GM04503 (cell line): ENCODE measurements at places on chromosomes 1 and 21.

GRCh38 chr1:24805534-24806301 lies 60.5 kb downstream of the CLIC4 start:
- DNase-seq, result peak; percentile 40

- no peak for DNase-seq
These were observed 36.2 kb upstream of the KCNA10 start for GRCh38 chr1:110554871-110555801.

DNA sequence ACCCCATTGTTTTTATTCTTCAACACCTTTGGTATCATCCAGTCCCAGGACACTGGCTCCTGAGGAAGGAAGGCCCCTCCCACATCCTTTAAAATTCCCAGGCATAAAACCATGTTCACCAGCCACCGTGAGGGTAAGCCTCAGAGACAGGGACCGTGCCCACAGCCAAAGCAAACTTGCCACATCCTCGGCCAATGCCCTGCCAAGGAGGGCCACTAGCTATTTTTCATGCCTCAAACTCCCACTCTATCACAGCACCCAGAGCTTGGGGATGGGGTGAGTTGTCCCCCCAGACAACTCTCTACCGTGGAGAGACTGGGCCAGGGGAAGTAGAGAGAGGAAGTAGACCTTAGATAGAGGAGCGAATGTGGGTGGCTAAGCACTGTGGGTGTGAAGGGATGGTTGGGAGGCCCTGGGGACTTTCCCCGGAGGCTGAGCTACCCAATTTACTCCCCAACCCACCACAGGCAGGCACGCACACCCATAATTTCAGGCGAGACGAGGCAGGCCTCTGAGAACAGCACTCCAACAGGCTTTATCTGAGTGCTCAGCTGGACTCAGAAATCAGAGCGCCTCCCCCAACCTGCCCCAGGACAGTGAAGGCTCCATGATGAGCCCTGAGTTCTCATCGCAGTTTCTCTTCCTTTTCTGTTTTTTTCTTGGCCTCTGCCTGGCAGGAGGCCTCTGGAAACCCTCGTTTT lies 15.9 kb upstream of the BTG2 start:
- no peak for DNase-seq

GRCh38 chr1:46041551-46041950 lies 90.9 kb downstream of the PIK3R3 start:
- no peak for DNase-seq

GRCh38 chr1:90308421-90308820 lies 313.5 kb downstream of the ZNF326 start:
- no peak for DNase-seq
